ENCODE measurements at places on chromosomes 6 and 20.

DNA sequence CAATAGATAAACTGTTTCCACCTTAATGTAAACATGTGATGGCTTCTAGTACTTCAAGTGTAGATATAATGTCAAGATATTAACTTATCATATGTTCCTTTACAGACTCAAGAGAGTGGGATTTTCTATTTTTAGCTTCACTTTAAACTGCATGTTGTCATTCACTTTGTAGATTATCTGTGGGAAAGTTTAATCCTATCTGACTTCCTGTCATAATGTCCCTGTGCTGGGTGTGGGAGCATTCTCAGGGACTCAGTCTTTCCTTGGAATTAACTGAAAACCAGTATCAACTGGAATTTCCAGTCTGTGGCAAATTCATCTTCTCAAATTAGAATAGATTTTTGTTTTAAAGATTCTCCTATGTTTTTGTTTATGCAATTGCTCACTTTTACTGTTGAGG lies 226.1 kb upstream of the FERMT1 start:
- no peak for DNase-seq

DNA sequence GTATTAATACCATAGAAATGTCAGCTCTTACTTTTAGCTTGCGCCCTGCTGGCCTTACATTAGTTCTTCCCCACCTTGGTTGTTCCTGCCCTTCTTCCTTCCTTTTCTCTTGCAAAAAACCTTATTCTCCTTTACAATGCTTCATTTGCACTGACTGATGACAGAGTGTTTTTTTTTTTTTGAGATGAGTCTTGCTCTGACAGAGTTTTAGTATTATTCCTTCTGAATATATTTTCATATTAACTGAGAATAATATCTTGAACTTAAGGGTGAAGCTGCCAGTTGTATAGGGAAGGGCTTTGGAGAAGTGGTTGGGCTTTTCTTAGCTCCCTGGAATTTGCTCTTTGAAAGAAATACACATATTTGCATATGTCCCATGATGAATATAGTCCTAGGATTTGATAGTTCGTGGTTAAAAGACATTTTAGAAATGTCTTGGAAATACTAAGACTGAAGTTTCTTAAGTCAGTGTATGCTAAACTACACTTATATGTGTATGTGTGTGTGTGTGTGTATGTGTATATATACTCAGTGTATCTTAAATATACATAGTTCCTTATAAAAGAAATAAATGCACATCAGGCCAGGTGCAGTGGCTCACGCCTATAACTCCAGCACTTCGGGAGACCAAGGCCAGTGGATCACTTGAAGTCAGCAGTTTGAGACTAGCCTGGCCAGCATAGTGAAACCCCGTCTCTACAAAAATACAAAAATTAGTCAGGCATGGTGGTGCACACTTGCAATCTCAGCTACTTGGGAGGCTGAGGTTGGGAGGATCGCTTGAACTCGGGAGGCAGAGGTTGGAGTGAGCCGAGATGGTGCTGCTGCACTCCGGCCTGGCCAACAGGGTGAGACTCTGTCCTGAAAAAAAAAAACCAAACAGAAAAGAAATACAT lies 216.1 kb upstream of the MYLIP start:
- no peak for DNase-seq

DNA sequence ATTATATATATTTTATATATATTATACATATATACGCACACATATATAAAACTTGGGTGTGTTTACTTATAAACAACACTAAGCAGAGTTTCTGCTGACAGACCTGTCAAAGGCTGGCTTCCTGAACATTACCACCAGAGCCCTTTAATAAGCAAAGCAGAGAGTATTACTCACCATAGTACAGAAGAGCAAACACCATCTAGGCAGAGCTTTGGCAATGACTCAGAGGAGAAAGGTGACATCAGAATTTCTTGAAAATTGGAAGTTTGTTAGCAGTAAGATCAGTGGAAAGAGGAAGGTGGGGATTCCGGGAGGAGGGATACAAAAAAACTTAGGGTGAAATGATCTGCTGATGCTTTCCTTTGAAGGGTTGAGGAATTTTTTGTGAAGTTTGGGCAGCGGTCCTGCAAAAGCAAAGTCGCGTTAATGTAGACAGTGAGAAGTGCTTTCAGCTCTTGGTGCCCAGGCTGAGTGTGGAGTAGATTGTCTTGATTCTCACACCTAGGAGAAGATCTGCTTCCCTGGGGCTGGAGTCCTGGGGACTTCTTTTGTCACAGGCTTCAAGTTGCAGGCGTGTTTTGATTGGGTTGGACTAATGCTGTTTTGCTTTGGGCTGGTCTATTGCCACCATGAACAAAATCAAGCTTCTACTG lies 109.6 kb upstream of the BACH2 start:
- no peak for DNase-seq

- DNase-seq: no peak
Observed at GRCh38 chr6:75481936-75482593, 11.5 kb downstream of the FILIP1 start.

DNA sequence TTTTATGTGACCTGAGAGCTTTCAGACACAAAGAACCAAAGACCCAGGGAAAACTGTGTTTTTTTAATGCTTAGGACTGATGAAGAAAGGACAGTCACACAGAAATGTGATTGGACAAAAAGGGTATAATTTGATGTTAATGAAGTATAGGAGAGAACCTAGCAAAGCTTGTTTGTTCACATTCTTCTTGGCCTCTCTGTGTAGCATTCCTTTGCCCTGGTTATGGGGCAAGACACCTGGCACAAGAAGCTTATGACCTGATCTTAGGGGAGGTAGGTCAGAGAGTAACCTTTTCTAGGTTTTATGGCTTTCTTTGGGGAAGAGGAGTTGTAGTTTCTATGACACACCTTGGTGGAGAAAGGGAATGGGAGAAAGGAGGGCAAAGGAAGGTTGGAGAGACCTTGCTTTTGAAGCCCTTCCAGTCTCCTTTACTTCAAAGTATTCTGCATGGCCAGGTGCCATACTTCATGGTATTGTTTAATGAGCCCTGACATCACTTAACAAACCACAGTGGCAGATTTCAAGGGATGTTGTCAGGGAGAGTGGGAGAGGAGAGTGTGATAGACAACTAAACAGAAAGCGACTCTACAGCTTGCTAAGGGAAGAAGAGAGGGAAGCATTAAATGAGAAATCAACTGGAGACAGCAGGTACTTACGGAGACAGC lies 701.8 kb upstream of the FLRT3 start:
- no peak for DNase-seq

- DNase-seq: no peak
Observed at GRCh38 chr20:16007164-16007563, 566.1 kb downstream of the KIF16B start.

DNA sequence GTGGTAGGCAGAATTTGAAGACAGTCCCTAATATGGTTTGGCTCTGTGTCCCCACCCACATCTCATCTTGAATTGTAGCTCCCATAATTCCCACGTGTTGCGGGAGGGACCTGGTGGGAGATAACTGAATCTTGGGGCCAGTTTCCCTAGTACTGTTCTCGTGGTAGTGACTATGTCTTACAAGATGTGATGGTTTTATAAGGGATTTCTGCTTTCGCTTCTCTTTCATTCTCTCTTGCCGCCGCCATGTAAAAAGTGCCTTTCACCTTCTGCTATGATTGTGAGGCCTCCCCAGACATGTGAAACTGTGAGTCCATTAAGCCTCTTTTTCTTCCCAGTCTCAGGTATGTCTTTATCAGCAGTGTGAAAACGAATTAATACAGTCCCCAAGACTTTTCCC lies 103.4 kb downstream of the PDE10A start:
- DNase-seq: no peak

- DNase-seq: no peak
Observed at GRCh38 chr6:24927985-24928745, 7.6 kb downstream of the RIPOR2 start.

DNA sequence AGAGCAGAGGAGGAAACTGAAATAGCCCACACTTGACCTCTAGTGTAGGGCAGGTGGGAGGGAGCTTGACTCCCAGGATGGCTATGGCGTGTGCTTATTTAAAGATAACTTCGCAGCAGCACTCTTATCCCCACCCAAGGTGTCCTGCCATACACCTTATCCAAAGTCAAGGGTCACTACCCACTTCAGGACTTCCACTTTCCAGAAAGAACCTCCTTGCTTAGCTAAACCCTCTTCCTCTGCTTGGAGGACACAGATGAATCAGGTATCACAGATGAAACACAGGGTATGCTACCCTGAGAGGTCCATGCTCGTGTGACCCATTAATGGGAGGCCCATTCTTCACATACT lies 2.3 kb downstream of the RIN2 start:
- DNase-seq: no peak

GRCh38 chr6:39923394-39923793 lies 10.9 kb downstream of the MOCS1 start:
- no peak for DNase-seq

DNA sequence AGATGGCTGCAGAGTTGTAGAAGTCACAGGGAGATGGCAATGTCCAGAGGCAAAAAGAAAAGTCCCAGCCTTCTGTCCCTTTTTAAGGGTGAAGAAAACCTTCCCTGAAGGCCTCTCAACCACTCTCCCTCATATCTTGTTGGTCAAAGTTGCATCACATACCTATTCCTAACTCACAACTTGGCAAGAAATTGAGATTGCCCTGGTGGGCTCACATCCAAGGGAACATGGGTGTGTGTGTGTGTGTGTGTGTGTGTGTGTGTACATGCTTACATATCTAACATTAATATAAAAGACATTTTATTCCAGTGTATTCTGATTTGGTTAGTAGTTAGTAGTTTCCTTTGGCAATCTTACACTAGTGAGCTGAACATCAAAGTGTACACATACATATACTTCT lies 144.3 kb upstream of the SALL4 start:
- no peak for DNase-seq

Data from stimulated activated naive CD8-positive, alpha-beta T cell treated with anti-CD3 and anti-CD28 coated beads, Interleukin-15, amount 100 ng/mL, for 72 hours (primary cell).